Activated T-cell treated with anti-CD3 and anti-CD28 coated beads, Interleukin-2, amount 50 U/mL, for 72 hours (primary cell): ENCODE measurements at places on chromosomes 5 and 9.

DNA sequence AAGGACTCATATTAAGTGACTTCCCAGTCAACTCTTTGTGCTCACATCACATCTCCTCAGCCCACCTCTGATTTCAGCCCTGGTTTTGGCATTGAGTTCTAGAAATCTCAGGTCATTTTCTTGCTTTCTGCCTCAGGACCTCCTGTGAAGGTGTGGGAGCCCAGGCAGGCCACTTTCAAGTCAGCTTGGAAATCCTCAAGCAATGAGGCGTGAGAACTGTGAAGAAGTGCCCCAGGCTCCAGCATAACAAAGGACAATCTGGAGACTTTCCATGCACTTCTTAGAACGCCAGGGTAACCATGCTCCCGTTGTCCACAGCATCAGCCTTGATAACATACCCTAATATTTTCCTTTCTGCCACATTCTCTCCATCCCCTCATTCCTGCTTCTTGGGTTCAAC, 131.2 kb upstream of the MAP3K1 start:
- DNase-seq: no peak

DNA sequence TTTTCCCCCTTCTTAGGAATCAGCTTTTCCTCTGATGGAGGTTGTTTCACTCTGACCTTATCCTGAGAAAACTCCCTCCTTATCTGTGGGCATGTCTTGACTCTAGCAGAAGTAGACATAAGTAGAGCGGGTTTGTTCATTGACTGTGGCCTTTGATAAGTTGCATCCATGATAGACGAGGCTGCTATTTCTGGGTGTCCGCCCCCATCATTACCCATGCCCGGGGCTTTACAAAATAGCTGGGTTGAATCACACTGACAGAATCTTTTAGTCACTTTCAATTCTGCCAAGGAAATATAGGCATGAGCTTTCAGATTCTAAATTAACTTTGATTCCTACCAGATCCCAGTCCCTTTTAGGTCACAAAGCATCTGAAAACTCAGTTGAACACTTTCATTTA, 223.8 kb downstream of the SEC61B start:
- no peak for DNase-seq

DNA sequence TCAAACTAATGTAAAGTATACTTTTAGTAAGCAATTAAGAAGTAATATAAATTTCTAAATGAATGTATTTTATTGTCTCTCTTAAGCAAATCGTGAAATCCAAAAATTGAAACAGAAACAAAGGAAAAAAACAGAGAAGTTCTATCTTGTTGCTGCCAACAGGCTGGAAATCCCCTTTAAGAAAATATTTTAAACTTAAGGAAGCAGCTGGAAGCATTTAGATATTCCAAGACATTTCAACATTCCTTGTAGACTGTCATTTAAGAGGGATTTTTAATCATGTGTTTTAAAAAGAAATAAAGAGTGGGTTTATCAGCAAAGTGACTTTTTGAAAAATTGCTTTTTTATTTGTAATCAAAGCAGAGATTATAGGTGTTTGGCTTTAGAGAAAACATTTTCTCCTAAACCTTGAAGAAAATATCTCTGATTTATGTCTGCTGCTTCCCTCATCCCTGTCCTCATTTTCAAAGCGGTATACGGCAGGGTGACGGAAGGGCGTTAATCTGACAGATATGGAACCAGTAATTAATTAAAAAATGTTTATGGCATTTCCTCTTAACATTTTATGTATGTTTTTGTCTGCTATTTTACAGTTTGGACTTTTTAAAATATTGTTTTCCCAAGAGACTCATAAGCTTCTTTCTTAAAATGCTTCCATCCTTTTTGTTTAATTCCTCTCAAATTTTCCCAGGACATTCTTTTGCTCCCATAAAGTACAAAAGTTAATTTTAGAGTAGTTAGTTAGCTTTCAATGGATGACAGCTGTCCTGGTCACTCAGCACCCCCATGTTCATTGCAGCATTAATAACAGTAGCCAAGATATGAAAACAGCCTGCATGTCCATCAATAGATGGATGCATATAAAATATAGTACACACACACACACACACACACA, 245.6 kb downstream of the LURAP1L start:
- DNase-seq: no peak

DNA sequence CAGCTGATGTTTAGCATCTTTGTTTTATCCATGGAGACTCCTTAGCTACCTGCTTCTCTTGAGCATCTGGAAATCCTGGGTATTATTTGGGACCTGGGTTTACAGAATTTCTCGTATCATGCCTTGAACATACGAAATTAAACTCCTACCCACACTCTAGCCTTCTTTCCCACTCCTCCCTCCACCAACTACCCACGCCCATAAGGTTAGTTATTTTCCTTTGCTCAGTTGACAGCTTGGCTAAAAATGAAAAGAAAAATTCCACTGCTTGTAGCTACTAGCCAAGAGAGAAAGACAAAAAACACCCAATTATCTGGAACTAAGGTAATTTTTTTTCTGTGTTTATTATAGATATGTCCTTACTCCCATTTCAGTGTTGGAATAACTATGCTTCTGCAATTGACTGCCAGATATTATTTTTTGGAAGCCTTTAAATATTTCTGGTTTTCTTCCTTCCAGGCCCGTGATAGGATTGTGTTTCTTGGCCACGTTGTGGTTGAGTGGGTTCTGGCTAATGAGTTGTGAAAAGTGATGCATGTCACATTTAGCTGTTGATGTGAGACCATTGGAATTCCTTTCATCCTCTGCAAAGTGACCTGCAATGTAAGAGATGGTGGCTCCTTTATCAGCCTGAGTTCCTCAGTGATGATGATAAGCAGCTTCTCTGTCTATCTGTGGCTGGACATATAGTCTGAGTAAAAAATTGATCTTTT, 308.1 kb downstream of the LRRC70 start:
- no peak for DNase-seq

DNA sequence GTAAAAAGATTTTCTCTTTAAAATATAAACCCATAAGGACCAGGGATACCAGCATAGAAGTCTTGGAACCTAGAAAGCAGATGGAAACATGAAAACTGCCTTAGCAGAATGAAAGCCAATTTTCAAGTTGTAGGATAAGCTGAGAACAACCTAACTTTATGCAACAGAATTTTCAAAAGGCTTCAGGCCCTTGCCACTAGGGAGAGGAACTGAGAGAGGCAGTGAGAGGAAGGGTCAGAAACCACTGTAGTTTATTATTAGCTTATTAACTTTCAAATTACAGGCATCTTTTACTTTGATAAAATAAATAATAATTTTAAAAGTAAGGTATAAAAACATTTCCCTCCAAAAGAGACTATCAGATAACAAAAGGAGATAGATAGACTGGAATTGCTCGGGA, 33.4 kb downstream of the FAM81B start:
- no peak for DNase-seq

GRCh38 chr9:19445452-19445851, 36.6 kb downstream of the ACER2 start:
- DNase-seq: no peak

GRCh38 chr9:95772320-95773052, 103.0 kb upstream of the ERCC6L2 start:
- DNase-seq: no peak

GRCh38 chr9:72462340-72462739, 59.1 kb upstream of the TMC1 start:
- DNase-seq: no peak

DNA sequence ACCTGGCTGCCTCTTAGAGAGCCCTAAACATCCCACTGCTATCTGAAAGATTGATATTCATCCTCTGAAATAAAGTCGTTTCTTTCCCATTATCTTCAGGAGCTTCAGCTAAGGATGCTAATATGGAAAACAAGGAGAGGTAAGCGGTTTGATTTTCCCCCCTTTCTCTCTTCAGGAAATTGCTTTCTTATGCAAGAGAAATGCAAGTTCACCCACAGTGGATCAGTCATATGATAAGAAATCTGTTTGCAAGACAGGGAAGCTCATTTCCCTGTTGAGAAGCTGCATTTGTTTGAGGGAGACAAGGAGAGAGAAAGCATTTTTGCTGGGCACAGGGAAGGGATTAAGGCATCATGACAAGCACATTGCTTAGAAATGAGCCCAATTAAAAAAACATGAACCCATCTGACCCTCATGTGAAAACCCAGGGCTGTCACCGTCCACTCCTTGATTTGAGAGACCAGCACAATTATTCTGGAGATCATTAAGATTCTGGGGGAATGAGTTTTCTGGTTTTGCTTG, 53.7 kb upstream of the BOD1 start:
- no peak for DNase-seq

DNA sequence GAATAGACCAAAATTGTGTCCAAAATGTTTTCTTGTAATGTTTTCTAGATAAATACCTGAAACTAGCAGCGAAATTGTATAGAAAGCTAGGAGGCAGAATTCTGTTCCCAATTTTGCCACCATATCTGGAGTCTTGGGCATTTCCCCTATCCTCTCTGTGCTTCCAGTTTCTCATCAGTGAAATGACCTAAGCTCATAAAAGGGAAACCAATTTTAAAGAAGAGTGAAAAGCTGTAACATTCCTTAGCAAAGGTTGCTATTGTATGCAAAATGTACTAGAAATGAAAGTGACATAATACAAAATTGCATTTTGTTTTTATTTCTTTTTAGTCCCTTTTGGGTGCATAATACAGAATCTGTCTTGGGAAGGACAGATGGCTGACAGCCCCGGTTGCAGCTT, 36.8 kb upstream of the CAST start:
- no peak for DNase-seq

DNA sequence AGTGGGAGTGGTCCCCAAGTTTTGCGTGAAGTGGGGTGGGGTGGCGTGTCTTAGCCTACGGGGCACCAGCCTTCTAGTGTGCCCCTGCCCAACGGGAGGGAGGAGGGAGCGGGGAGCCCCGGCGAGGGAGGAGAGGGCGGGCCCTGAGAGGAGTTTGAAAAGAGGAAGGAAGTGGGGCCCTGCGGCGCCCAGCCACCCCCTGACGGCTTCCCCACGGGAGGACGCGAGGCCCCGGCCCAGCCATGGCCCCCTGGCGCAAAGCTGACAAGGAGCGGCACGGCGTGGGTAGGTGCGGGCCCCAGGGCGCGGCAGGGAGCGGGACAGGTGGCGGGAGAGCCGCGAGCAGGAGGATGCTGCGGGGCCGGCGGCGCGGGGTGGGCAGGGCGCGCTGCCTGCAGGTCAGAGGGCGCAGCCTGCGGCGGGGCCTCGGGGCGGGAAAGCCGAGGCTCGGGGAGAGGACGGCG, at the start of gene DOCK2:
DOCK2 (plus strand) TSS at position 191 of the 464 bp plus-strand sequence; CDS start at position 243, 52 bp downstream.
- DNase-seq: peak; percentile 82

- no peak for DNase-seq
Observed at GRCh38 chr5:170223360-170223759, 9.4 kb upstream of the C5orf58 start.

GRCh38 chr5:138716456-138716924, 36.7 kb upstream of the CTNNA1 start:
- DNase-seq: no peak

DNA sequence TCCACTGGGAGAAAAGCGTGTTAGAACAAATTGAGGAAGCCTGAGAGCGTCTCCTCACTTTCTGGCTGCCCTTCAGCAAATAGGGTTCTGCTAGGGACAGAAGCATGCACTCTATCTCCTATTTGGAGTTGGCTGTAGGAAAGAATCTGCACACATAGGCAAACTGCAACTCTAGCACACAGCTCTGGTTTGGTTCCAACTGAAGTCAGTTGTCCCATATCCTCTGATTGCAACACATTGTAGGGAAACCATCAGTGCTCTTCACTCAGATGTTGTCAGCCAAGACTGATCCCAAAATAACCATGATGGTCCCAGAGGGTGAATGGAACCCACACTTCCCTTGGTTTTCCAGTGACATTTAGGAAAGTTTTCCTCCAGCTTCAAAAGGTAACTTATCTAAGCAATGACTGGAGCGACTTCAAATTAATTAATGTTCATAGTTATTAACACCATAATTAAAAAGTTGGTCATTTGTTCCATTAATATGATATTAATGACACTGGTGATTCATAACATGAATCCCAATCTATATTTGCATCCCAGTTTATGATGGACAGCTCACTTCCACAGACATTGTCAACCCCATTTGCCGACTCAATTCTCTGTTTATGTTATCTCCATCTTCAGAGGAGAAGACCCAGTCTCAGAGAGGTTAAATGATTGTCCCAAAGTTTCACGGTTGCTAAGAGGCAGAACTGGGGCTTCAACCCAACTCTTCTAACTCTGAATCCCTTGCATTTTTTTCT, 136.7 kb upstream of the ZNF462 start:
- no peak for DNase-seq

DNA sequence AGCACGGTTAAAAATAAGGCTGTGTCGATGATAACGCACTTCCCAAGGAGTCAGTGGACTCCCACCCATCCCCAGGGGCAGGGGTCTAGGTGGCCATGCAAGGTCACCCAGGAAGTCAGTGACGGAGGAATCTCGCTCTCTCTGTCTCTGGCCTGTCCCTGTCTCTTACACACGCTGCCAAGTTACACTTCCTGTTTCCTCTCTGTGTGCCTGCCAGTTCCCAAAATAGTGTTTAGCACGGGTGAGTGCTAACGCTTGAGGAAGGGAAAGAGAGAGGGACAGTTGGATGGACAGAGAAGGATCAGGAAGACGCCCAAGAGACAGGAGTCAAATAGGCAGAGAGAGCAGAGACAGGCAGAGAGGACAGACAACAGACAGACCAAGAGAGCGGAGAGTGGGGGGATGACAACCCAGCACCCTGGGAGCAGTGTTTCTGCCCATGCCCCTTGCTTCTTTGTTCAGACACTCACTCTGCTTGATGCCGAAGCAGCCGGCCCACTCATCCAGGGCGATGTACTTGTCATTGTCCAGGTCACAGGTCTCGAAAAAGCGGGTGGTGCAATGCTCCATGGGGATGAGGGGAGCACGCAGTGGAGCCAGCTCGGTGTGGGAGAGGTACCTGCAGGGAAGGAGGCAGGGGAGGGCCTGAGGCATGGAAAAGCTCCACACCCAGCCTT, 23.0 kb downstream of the SPARC start:
- DNase-seq: no peak

GRCh38 chr5:50766462-50766861, 100.0 kb downstream of the PARP8 start:
- no peak for DNase-seq

DNA sequence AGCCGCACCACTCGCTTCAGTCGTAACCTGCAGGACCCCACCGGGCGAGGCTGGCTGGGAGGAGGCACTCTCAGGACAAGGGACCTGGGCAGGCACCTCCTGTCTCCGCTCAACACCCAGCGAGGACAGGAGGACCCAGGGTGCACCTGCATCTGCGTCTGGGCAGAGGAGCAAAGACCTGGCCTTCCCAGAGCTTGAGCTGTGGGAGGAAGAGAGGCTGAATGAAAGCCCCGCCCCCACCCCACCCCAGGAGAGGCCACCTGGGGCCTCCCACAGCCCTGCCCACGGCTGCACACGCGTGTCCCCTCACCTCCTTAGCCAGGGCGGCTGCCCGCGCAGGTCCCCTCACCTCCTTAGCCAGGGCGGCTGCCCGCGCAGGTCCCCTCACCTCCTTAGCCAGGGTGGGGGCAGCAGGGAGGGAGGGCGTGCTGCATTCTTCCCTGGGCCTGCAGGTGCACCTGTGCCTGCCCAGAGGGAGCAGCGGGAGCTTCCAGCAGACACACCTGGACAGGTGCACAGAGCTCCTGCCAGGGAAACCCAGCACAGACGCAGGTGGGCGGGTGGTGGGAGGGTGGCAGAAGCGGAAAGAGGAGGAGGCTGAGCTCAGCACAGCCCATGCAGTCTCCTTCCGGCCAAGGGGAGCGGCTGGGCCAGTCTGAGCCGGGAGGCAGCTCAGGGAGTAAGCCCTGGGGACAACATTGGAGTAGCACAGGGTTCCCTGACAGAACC, 18.5 kb upstream of the SLC12A7 start:
- DNase-seq: no peak
